ENCODE measurements at places on chromosomes 6 and 20. TPM values are rescaled to one million over a fixed set of nuclear protein-coding genes. Genes with fewer than 3 reads are reported as not detected.

VSTM2L gene
- 0.20 TPM for total RNA-seq

NHLRC1 gene
- total RNA-seq = 2.0 TPM

CCN6 gene
- total RNA-seq = not detected

BTNL2 gene
- total RNA-seq = not detected

All from subcutaneous preadipocyte (primary cell).